ENCODE measurements at places on chromosomes 5 and 9.

- no peak for DNase-seq
Measured at GRCh38 chr5:1021136-1021968, 12.8 kb downstream of the NKD2 start.

DNA sequence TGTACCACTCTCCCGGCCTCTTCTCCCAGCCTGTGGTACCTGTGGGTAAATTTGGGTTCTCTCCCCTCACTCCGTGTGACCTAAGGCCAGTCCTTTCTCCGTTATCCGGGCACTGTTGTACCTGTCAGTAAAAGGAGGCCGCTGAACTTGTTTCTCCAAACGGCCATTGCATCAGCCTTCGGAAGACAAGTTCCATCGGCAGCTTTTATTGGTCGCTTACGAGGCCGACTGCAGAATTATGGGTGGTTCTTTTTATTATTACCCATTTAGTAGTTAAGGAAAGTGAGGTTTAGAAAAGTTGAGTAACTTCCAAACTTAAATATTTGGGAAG lies 558 bp downstream of the GRPEL2 start:
- DNase-seq: no peak

DNA sequence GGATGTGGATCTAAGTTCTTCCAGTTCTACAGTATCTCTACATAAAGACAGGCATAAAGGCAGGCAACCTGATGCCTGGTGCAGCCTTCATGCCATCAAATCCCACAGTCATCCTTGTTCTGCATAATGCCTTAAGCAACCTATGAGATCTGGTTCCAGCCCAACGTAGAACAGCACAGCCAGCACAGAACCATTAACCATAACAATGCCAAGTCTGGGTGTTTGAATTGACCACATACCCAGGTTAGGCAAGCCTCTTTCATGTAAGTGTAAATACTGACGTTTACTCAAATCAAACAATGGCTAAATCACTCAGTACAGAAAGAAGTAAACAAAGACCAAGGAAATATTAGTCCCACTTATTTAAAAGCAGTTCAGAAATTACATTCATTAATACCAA lies 195.0 kb downstream of the ADAMTSL1 start:
- no peak for DNase-seq

- DNase-seq: no peak
Measured at GRCh38 chr5:72238712-72239445, 81.2 kb downstream of the MRPS27 start.

DNA sequence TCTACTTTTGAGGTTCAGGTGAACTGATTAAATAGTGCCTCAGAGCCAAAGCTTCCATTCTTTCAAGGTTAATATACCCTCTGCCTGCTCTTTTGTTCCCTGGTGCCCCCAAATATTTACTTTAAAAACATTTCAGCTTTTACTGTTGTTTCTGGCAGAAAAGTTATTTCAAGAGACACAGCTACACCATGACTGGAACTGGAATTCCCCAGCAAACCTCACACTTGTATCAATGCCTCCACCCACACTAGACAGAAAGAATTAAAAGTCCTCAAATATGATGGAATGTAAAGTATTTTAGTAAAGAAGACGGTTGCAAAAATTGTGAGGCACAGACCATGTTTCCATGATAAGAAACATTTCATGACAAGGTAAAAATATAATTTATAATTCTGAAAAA lies 720.2 kb upstream of the TYRP1 start:
- no peak for DNase-seq

DNA sequence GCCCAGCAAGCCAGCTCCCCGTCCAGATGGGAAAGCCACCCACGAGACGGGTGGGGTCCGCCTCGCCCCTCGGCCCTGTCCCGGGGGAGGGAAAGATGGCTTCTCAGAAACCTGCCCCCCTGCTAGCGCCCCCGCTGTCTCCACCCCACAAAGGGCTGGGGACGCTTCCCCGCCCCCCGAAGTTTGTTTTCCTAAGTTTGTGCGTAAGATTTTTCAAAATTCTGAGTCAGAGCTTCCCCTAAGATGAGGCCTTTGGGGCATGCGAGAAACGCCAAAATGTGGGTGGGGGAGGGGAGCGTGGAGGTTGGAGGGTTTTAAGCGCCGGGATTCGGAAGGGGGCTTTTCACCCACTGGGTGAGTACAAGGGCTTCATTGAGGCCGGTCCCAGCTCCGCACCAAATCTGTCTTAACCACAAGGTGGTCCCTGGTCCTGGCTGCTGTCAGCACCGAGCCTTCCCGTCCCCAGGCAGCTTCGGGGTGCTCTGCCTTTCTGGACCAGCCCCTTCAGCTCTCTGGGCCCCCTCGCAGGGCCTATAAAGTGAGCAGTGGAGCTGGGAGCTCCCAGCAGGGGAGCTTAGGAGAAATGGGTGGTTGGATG lies 32.3 kb downstream of the PRRX2 start:
- no peak for DNase-seq

- no peak for DNase-seq
Measured at GRCh38 chr9:120642129-120642770, 62.3 kb upstream of the CDK5RAP2 start.

DNA sequence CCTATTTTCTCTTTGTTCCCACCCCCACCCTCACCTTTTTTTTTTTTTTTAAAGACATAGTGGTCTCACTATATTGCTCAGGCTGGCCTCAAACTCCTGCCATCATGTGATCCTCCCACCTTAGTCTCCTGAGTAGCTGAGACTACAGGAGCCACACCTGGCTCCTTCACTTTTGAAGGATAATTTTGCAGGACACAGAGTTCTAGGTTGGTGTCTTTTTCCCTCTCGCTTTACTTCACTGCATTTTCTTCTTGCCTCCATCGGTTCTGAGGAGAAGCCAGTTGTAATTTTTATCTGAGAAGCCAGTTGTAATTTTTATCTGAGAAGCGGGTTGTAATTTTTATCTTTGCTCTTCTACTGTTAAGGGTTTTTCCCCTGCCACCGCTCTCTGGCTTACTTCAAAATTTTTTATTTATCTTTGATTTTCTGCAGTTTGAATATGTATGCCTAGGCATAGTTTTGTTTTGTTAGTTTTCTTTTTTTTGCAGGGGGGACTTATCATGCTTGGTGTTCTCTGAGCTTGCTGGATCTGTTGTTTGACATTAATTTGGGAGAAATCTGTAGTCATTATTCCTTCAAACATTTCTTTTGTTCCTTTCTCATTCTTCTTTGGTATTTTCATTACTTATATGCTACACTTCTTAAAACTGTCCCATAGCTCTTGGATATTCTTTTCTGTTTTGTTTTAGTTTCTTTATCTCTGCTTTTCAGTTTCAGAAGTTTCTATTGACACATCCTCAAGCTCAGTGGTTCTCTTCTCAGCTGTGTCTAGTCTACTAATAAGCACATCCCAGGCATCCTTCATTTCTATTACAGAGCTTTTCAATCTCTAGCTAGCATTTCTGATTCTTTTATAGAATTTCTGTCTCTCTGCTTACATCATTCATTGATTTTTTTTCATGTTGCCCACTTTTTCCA lies 148.2 kb upstream of the CHD1 start:
- DNase-seq: no peak

GRCh38 chr5:96843140-96843539 lies 33.2 kb upstream of the ERAP2 start:
- no peak for DNase-seq

DNA sequence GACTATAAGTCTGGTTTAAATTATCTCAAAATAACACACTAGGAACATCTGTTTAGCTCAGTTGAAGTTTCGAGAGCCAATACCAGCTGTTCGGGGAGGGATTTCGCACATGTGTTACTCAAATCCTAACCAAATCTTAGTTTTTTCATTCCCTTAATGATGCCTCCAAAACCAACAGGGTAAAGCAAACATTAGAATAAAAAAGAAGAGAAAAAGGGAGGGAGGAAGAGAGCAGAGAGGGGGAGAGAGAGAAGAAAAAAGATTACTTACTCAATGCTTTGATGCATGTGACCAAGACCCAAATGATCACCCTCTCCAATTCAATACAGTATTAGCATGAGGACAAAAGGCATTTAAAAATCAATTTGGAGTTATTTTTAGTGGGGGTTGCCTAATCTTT lies 86.0 kb upstream of the NR5A1 start:
- DNase-seq: no peak

DNA sequence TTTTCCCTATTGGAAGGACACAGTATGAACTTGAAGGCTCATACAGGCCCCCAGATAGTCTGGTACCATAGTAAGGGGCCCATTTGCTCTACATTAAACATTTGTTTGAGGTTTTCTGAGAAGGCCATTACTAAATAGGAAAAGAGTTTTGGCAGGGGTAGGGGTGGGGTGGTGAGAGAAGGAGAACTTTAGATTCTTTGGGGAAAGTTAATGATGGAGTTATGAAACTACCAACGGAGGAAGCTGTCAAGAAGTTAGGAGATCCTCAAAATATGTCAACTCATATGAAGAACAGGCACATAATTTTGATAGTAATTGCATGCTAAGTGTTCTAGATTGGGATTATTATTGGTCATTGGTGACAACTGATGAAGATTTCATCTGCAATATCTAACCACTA lies 114.7 kb downstream of the TAF11L14 start:
- DNase-seq: no peak

GRCh38 chr9:71504636-71505035 lies 263.7 kb downstream of the CEMIP2 start:
- DNase-seq: no peak

DNA sequence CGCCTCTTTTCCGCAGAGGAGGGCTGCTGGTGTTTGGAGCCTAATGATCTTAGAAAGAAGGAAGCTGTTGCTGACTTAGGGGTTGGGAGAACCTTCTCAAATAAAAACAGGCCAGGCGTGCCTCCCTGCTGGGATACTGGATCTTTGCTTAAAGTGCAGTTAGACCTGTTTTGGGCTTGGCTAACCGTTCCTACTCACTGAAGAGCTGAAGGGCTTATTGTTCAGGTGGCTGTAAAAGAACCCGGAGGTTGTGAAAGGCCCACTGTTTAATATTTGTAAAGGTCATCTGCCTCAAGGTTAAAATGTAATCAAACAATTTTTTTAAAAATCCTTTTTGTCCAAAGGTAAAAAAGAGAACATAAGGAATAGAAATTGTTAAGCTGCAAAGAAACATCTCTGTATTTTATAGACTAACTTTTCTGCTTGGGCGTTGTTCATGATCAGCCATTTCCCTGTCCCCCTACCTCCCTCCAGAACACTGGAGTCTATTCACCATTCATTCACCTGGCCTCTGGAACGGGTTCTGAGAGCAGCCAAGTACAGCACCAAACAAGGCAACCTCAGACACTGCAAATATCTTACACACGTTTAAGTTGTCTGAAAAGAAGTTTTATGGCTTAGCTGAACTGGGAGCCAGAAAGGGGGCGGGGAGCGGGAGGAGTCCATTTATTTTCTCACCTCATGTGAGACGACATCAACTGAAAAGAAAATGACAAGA lies 18.6 kb upstream of the MTMR12 start:
- no peak for DNase-seq

- no peak for DNase-seq
Measured at GRCh38 chr9:96691326-96691725, 36.2 kb upstream of the PRXL2C start.

DNA sequence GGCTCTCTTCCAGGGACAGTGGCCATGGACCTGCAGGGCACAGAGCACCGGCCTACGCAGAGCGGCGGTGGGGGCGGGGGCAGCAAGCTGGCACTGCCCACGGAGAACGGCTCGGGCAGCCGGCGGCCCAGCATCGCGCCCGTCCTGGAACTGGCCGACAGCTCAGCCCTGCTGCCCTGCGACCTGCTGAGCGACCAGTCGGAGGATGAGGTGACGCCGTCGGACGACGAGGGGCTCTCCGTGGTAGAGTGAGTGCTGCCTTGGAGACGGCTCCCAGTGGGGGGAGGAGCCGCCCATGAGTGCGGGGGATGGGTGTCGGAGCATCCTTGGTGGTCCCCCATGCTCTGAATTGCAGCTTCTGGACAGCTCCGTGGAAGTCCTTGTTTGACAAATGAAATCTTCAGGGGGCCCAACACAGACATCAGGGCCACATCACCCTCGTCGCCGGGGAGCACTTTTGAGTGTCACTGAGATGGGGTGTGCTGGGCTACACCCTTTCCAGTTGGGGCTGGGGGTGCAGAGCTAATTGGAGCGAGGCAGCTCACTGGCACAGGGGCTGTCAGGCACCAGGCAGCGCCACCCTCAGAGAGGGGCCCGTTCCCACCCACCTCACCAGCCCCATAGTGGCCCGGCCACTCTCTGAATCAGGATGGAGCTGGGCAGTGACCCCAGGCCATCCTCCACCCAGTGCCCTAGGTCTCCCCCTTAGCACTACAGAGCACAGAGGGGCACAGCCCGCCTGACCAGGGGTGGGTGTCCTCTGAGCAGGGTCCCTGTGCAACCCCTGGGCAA lies 70.9 kb downstream of the KCNT1 start:
- no peak for DNase-seq

- no peak for DNase-seq
Measured at GRCh38 chr9:36992501-36993316, 41.4 kb downstream of the PAX5 start.

DNA sequence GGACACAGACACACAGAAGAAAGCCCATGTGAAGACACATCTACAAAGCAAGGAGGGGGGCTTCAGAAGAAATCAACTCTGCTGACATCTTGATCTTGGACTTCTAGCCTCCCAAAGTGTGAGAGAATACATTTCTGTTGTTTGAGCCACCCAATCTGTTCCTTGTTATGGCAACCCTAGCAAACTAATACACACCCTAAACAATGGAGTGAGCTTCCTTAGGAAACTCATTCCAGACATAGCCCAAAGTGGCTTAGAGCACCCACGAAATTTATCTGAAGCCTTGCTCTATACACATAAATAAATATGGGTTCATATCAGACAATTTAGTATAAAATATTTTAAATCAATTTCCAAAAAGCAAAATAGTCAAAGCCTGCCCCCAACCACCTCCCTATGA lies 7.6 kb upstream of the TBC1D2 start:
- DNase-seq: no peak

GRCh38 chr9:90064971-90065370 lies 460.2 kb downstream of the GADD45G start:
- no peak for DNase-seq

DNA sequence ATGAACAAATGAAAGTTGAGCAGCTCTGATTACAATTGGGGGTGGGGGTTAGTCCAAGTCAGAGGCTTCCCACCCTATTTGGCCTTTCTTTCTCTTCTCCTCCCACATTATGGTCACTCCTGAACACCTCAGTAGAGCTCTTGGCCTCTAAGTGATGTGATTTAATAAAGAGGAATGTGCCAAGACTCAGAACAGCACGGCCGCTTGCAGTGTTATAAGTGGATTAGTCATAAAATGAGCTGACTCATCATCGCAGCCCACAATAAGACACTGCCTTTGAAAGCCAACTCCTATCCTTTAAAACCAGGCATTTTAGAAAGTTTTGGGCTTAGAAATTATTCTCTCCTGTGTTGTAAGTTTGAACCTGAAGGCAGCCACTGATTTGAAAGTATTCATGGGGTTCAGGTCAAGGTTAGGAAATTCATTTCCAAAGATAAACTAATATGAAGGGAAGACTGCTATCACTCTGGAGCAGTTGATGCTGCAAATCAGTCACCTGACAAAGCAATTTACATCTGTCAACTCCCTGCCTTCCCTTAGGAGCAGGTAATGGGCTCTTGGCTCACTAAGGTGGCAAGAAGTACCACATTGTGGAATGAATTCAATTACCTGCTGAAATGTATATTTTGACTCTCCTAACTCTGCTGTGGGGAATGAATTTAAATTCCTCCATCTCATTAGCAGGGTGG lies 283.6 kb upstream of the NMUR2 start:
- DNase-seq: no peak

- no peak for DNase-seq
Measured at GRCh38 chr9:129624168-129624759, 1.7 kb upstream of the NTMT1 start.

GRCh38 chr9:35980289-35981011 lies 22.5 kb upstream of the OR2S2 start:
- DNase-seq: no peak

- DNase-seq: no peak
Measured at GRCh38 chr9:127121628-127122175, 733 bp downstream of the ANGPTL2 start.
